ENCODE measurements at places on chromosomes 1 and 21.

DNA sequence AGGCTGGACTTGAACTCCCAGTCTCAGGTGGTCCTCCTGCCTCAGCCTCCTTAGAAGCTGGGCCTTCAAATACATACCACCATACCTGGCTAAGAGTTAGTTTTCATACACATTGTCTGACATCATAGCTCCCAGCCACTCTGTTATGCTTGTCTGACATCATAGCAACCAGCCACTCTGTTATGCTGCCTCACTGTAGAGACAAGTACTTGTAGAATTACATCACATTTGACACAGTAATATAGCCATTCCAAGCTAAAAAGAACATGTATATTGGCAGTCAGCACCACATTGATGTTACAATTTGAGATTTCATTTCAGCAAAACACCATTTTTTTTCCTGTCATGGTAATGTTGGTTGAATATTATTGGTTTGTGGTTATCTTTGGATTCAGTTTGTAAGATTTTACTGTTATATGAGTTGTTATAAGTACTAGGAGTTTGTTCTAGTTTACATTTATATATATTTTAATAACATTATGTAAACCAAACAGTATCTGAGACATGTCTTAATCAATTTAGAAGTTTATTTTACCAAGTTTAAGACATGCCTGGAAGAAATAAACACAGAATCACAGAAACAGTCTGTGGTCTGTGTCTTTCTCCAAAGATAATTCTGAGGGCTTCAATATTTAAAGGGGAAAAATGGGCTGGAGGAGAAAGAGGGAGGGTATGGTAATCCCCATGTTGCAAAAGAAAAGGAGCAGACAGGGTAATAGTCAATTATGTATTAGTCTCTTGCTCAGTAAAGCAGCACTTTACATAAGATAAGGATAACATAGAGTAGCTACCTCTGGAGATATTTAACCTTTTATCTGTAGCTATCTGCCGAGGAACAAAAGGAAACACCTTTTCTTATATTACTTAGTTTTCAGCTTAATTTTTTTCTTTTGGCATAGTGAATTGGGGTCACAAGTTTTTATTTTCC lies 43.0 kb downstream of the XPR1 start:
- DNase-seq = no peak

DNA sequence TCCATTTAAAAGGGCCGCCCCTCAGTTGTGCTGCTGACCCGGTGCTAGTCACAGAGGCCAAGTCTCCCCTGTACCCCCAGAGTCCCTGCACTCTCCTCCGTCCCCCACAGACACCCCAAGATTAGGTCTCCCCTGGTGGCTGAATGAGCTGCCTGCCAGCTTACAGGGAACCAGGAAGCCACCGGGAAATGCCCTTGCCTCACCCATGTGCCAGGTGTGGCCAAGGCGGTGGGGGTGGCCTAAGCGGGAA lies 32.7 kb downstream of the HSPG2 start:
- no peak for DNase-seq

DNA sequence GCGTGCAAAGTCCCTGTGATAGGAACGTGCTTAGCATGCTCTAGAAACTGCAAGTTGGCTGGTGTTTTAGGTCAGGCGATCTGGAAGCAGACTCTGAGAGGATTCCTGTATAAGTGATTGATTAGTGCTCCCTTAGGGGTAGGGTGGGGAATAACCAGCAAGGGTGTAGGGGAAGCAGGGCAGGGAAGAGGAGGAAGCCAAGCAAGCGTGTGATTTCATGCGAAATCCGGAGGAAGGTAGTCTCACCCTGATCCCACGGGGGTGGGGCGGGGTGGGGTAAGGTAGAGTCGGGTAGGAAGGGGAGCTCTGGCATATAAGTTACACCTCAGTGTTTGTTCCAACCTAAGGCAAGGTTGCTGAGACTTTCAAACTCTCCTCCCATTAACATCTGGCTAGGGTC lies 24.9 kb upstream of the CTPS1 start:
- DNase-seq = no peak

GRCh38 chr1:195345149-195345548 lies 1263.1 kb downstream of the KCNT2 start:
- no peak for DNase-seq

DNA sequence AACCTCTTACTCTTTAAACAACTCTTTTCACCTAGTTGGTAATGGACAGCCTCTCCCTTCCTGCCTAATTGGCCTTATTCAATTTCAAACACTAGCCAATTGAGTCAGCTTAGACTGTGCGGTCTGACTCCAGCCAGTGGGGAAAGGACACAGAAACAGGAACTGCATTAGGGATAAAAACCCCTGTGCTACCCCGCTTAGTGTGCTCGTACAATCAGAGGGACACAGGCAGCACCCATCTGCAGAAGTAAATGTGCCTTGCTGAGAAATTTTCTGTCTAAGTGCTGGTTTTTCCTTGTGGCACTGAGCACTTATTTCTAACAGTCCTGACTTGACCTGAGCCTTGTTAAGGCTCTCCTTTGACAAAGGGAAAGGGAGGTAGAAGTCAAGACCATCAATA lies 6.0 kb upstream of the CD2 start:
- DNase-seq = no peak

- no peak for DNase-seq
Observed at GRCh38 chr1:100530880-100531487, 7.0 kb upstream of the GPR88 start.

DNA sequence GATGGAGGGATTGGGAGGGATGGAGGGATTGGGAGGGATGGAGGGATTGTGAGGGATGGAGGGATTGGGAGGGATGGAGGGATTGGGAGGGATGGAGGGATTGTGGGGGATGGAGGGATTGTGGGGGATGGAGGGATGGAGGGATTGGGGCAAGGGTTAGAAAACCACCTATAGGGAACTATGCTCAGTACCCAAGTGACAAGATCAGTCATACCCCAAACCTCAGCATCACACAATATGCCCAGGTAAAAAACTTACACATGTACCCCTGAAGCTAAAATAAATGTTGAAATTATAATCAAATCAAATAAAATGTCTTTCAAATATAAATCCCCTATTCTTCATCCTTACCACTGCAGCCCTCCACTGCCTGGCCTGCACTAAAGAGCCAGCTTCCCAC lies 72.8 kb upstream of the HNRNPU start:
- no peak for DNase-seq

Measured in stimulated activated CD8-positive, alpha-beta memory T cell treated with anti-CD3 and anti-CD28 coated beads, Interleukin-4, amount 100 ng/mL, for 4 hours (primary cell).